ENCODE measurements at places on chromosomes 6 and 20.

DNA sequence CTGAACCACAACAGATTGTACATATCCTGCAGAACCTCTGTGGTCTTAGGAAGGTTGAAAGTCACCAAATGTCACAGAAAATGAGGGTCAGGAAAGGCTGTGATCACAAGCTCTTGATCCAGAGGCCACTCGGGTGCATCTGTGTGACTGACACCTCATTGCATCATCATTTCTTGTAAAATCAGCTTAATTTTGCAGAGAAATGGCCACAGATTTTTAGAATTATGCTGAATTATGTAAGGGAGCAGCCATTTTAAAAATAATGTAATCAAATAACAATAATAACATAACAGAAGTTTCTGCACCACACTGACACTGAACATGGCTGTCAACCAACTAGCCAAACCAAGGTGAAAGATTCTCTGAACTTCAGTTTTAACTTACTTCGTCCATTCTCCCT, 32.5 kb upstream of the PRND start:
- DNase-seq: no peak

GRCh38 chr20:61611401-61612180, 359.5 kb downstream of the CDH4 start:
- DNase-seq: no peak

- peak; percentile 21 for DNase-seq
These were observed 178.8 kb upstream of the SNX9 start for GRCh38 chr6:157644043-157644810.

DNA sequence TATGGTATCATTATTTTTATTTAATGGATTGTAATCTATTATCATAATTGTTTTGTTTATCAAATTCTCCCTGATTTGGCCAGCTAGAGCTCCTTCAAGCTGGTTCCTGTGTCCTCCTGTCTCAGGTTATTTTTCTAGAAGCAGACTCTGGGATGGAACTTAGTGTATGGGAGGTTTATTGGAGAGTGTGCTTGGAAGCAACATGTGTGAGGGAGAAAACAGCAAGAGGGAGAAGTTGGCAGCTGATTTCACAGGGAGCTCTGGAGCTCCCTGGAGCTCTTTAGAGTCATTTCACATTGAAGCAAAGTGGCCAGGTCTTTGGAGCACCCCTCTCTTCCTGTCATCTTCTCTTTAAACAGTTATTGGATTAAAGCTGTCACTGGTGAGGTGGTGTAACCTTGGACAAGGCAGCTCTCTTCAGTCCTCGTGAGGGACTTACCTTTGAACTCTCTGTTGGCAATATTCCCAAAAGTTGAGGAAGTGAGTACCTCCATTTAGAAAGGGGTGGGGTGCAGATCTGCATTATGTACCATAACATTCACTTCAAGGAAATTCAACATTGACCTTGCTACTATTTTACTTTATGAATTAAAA, 103.6 kb downstream of the PHF3 start:
- no peak for DNase-seq

GRCh38 chr20:8860011-8860495, 208.8 kb upstream of the PLCB4 start:
- peak; percentile 36 for DNase-seq

DNA sequence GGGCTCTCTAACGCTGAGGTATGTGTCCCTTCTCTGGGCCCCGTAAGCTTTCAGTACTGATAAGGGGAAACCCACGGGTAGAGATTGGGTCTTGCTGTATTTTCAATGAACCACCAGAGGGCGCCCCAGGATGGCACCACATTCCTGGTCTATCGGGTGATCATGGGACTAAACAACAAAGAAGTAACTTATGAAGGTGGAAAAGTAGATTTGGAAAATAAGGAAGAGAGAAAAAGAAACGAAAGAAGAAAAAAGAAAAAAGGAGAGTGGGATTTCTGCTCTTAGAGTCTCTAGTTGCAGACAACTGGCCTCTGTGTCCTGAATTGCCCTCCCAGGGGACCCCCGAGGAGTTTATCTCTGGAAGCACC, 93.8 kb downstream of the GMPR start:
- DNase-seq: peak; percentile 71

DNA sequence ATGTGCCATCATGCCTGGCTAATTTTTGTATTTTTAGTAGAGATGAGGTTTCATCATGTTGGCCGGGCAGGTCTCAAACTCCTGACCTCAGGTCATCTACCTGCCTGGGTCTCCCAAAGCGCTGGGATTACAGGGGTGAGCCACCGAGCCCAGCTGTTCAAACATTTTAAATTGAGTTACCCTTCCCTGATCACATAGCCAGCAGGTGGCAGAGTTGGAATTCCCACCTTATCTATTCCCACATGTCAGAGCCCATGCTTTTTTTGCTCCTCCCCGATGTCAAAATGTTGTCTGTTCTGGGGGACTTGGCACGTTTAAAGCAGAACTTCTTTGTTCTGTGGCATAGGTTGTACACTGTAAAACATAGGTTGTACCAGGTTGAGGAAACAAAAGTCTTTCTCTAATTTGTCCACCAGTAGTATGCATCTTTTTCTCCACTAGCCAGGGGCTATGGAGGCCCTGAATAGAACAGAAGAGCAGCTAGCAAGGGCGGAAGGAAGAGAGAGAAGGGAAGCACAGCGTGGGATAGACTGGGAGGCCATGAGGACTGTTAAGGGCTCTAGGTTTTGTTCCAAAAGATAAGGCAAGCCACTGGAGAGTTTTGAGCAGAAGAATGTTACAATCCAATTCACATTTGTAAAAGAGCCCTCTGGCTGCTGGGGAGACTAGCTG, 7.3 kb upstream of the LBP start:
- DNase-seq: no peak

- DNase-seq: no peak
These were observed 21.2 kb upstream of the ADIG start for GRCh38 chr20:38559764-38560163.

- DNase-seq: no peak
These were observed 15.4 kb upstream of the ERVFRD-1 start for GRCh38 chr6:11126876-11127275.

GRCh38 chr6:106124015-106124414, 37.9 kb downstream of the PRDM1 start:
- DNase-seq: no peak

- DNase-seq: no peak
These were observed 20.5 kb downstream of the RFPL4B start for GRCh38 chr6:112367628-112368027.

GRCh38 chr6:153966001-153966400, 73.0 kb upstream of the OPRM1 start:
- DNase-seq: no peak

DNA sequence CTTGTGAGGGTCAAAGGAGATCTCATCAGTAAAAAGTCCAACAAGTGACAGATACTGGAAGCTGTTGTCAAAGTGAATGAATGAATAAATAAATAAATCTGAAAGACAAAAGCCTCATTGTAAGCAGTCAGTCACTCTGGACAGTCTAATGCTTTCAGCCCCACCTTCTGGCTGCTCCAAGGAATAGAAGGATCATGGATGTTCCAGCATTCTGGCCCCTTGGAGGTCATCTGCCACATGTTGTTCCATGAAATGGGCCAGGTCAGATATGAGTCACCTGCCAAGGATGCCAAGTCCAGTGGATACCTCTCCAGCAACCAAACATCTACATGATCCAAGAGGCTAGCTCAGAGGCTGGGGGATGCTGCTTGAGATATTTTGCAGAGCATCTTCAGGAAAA, 185.6 kb downstream of the BMP7 start:
- peak; percentile 66 for DNase-seq

DNA sequence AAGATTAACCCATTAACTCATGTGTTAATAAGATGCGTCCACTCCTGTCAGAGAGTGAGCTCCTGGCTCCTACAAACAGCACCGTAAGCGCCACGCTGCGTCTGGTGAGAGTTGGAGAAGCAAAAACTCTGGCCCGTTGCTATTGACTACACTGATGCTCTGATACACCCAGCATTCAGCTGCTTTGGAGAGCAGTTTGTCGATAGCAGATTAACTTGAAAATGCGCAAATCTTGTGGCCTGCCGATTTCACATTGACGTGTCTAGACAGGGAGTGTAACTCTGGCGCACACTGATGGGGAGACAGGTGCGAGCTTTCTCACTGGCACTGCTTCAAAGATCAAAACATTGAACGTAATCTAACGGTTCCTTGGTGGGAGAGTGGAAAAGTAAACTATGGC, 151.7 kb upstream of the RPS6KA2 start:
- no peak for DNase-seq

- DNase-seq: no peak
These were observed 19.2 kb upstream of the ZSCAN9 start for GRCh38 chr6:28205879-28206278.

GRCh38 chr20:42350521-42350920, 732.3 kb upstream of the CHD6 start:
- DNase-seq: no peak

DNA sequence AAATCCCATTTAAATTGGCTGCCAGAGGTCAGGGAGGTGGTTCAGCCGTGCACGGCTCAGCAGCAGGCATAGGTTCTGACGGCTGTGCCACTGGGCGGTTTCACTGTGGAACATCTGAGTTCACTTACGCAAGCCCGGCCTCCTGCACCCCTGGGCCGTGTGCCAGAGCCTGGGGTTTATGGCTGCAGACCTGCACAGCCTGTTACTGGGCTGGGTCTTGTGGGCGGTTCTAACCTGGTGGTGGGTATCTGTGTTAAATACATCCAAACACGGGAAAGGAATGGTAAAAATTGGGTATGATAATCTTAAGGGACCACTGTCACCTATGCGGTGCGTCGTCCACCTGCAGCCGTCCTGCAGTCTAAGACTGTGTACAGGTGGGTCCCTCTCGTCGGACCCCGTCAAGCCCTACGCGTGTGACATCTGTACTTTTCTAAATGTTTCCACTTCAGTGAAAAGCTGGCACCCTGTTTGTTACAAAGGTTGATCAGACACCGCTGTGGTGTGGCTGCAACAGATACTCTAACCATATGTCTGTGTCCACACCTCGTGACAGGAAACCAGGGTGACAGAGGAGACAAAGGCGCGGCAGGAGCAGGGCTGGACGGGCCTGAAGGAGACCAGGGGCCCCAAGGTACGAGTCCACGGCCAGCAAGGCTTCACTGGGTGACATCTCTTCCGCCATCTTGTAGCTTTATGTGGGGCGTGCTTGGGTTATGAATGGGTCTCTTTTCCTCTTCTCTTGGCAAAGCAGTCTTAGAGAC, 21.5 kb downstream of the COL9A3 start:
- no peak for DNase-seq

DNA sequence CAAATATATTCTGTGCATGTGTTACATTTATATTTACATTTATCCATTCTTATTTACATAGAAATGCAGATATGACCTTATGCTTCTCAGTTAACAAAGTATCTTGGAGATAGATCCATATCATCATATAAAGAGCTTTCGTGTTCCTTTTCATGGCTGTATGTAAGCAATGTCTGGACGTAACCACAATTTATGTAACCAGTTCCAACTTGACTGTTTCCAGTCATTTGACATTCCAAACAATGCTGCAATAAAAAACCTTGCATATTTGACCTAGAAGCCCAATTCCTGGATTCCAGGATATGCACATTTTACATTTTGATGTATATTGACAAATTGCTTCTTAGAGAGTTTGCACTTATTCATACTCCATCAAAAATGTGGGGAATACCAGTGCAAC, 113.7 kb upstream of the F13A1 start:
- DNase-seq: no peak

GRCh38 chr6:72042088-72042487, 155.7 kb downstream of the RIMS1 start:
- no peak for DNase-seq

DNA sequence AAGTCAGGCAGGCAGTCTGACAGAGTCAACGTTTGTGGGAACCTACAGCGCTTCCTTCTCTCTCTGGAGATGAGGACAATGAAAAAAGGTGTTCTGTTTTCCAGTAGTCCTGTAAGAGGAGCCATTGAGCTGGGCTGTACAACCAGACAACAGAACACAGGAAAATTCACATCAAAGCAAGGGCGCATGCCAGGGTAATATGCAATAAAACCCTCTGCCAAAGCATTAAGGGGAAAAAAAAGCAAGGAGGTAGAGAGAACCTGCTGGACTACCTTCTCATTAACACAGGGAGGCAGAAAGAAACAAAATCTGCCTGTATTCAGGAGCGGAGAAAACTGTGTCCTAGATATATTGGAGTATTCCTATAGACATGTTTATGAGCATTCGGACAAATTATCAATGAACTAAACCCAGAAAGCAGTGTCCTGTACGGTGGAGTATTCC, 1.3 kb downstream of the RNF24 start:
- DNase-seq: peak; percentile 67

DNA sequence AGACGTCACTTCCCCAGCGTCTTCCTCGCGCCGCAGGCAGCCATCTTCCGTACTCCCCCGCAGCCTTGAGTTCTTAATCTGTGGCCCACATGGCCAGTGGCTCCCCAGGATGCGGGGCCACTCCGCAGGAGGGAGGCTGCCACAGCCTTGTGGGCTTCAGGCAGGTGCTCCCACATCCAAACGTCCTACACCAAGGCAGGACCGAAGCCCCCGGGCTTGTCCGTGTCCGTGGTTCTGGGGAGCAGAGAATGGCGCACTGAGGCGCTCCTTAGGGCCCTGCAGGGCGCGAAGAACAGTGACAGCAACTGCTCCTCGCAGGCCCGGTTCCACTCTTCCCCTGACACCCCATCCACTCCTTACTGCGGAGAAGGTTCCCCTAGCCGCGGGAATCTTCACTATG, 755.8 kb downstream of the PRIM2 start:
- no peak for DNase-seq

DNA sequence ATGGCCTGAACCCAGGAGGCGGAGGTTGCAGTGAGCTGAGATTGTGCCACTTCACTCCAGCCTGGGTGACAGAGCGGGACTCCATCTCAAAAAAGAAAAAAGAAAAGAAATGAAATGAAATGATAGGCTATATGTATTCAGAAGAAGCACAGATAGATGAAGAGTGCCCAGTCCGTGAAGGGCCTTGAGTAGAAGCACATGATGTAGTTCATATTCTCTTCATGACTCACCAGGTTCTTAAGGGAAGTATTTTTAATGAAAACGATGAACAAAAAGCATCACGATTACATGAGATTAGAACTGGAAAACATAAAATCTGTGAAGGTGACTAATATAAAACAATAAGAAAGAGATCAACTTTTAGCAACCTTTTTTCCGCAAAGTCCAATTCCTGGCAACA, 29.8 kb downstream of the TPD52L1 start:
- DNase-seq: no peak

DNA sequence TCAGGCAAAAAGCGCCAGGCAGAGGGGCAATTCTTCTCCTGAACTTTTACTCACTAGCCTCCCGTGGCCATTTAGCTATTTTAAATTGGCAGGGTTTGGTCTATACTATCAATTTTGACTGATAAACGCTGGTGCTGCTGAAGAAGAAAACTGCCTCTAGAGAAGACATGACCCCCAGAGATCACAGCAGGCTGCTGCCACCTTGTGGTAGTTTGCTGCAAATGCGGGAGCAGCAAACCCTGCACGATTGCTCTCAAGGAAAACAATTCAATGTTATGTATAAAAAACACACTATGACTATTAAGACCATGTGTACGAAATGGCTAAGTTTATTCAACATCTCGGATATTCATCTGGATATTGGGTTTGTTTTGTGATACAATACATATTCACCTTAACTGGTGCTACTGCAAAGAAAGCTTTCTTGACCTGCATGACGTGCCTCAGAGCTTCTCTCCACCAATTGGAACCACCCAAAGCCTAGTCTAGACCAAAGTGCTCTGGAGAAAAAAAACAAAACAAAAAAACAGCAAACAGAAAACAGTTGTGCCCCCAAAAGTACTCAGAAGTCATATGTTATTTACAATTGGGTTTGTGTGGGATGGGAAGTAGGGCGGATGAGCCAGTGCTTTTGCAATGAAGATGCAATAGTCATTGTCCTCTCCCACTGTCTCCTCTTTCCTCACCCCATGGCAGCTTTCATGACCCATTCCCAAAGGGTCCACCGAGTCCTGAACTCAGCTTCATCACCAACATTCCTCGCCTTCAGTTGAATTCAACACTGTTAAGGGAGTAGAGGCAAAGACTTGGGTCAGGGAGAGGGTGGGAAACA, 19.6 kb upstream of the IL17F start:
- DNase-seq: peak; percentile 62

Data from HTR-8/SVneo (cell line).